ENCODE measurements at places on chromosomes 13 and 19. TPM values are rescaled to one million over a fixed set of nuclear protein-coding genes. Genes with fewer than 3 reads are reported as not detected.

The CYP4F22 gene
- total RNA-seq, result not detected

The WIZ gene
- 106 TPM for total RNA-seq

The LSR gene
- 5.4 TPM for total RNA-seq

The KCTD4 gene
- total RNA-seq, result not detected

DNA sequence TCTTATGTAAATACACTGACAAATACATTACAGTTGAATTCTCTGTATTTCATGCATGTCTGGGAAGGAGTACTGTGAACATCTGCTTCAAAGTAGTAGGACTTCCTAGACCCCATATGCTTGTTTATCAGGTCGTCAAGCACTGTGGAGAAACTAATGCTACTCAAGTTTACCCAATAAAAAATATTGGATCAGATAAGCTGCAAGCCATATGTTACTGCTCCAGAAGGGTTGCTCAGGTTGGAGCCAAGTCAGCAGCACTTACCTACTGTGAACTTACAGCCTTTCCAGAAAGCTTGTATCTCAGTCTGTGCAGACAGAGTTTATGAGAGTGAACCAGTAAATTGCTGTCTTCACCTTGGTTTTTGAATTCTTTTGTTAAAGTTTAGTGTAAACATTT, 36.2 kb downstream of the SLAIN1 start:
- DNase-seq, result no peak

GRCh38 chr13:99174533-99175100, 26.0 kb upstream of the UBAC2 start:
- no peak for DNase-seq

DNA sequence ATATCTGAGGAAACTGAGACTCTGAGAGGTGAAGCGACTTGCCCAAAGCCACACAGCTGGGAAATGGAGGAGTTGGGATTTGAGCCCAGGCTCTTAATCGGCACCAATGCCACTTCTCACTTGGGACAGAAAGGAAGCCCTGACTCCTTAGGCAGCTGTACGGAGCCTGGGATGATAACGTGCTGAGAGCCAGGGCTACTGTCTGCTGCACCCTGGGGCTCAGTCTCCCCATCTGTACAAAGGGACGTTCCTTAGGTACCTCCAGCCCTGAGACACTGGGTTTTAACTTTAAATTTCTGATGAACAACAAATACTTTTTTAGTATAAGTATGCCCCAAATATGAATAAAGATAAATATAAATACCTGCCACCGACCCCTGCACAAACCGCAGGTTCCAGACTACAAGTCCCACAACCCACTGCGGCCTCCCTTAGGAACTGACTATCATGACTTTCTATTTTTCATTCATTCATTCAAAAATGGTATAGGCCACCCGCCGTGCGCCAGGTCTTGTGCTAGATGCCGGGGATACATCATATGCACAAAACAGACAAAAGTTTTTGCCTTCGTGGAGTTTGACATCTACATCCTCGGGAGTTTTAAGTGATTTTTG, 776 bp upstream of the NCLN start:
- peak; percentile 70 for DNase-seq

The IGFL1 gene
- total RNA-seq, result not detected

The FGF9 gene
- total RNA-seq, result 19.5 TPM

DNA sequence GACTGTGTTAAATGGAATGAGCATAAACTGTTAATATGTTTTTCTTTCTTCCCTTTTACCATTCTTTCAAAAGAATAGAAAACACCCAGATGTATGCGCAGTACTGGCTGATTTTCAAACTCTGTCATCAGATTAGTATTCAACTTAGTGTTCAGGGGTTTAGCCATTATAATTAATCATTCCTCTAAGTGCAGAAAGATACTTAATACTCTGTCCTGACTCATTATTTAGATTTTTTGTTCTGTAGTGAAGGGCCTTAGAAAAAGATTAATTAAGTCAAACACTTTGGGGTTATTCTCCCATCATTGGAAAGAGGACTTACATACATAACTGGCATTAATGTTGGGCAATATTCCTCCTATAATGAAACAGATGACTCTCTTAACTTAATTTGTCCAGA, 1316.7 kb upstream of the SLC10A2 start:
- no peak for DNase-seq

The UNC13A gene
- total RNA-seq, result 79.7 TPM

The PTPRH gene
- total RNA-seq, result 7.4 TPM

DNA sequence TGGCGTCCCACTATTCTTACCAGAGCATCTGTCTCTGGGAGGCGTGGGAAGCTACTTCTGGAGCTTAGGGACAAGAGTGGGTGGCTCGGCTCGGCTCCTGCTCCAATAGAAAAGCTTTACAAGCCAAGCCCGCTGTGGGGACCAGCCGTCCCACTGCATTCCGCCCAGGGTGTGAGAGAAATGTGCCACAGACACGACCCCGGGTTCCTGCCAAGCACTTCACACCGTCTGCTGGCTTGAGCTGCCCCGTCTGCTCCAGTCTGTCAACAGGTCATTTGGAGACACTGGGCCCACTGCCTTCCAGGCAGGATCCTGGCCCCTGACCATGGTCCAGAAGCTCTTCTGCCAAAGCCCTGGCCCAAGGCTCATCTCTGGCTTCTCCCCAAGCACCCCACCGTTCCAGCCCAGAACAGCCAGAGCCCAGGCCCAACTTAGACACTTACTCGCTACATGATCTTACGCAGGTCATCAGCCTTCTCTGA, 6.5 kb upstream of the FKRP start:
- no peak for DNase-seq

DNA sequence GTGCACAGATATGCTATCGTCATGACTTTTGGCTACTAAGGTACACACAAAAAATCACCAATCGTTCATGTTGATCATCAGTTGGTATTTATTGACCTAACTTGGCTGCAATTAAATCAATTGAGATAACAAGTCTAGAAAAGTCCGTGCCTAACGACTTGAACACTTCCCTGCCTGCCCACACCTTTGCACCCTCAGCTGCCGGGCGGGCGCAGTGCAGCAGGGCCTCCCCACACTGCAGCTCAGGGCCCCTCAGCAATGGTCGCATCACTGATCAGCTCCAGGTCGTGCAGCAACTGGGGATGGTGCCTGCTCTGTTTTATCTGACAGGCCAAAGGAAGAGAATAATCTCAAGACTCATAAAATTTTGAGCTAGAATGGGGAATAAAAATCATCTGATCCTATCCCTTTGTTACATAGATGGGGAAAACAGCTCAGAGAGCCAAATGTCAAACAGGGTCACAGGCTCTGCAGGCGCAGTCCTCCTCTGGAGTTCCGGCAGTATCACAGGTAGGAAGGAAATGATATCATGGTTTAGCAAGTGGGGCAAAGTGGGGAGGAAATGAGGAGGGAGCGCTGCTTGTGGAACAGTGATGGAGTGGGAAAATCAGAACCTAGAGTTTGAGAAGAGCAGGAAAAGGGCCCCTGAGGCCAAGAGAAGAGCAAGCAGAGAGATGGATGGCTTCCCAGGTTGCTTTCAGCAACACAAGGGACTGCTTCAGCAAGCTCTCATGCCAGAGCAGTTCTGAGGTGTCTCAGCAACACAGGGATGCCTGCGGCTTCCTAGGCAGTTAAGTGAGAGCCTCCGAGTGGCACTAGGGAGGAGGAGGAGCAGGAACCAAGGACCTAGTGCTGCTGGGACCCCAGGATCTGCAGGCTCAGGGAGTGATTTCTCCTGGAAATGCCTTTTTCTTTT, 57.5 kb downstream of the SLC7A1 start:
- DNase-seq, result no peak

- peak; percentile 84 for DNase-seq
Measured at GRCh38 chr19:4066682-4067395, at the start of gene ZBTB7A. Gene ZBTB7A, minus strand, starts transcription at chr19:4066899. Its CDS starts 11,667 bp downstream, at chr19:4055232.

GRCh38 chr19:4178990-4179389, 3.4 kb downstream of the SIRT6 start:
- no peak for DNase-seq

- DNase-seq, result no peak
Measured at GRCh38 chr19:2573916-2574315, 98.0 kb downstream of the GADD45B start.

The URAD gene
- not detected for total RNA-seq

GRCh38 chr13:71240911-71241310, 626.1 kb downstream of the DACH1 start:
- no peak for DNase-seq

DNA sequence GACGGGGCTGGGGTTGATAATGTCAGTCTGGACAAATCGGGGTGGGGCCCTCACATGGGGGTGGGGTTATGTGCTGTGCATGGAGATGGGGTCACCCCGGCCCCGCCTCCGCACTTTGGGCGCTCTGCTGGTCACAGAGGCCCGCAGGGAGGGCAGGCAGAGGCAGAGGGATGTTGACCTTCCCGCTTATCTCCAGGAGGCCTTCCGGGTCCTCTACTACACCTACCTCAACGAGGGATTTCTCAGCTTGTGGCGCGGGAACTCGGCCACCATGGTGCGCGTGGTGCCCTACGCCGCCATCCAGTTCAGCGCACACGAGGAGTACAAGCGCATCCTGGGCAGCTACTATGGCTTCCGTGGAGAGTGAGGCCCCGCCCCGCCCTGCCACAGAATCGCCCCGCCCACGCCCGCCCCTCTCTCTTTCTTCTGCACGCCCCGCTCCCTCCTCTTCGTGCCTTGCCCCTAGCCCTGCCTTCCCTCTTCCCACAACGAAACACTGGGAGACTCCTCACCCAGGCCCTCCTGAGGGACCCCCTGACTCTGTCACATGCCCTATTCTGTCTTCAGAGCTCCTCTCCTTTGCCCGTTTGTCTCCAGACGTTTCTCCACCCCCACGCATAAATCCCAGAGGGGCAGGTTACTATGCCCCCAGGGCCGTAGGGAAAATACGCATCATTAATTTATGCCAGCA, 32.8 kb downstream of the TMEM161A start:
- DNase-seq, result peak; percentile 89

- DNase-seq, result no peak
Measured at GRCh38 chr13:85603735-85604134, 195.5 kb downstream of the SLITRK6 start.

- peak; percentile 28 for DNase-seq
Measured at GRCh38 chr13:39847336-39847735, 191.9 kb downstream of the COG6 start.

The CFD gene
- total RNA-seq, result not detected

- DNase-seq, result no peak
Measured at GRCh38 chr13:32802159-32802558, 214.1 kb upstream of the KL start.

All from glutamatergic neuron (in vitro differentiated cells).